ENCODE measurements at places on chromosomes 3 and 15.
A peak's percentile ranks its signal among the peaks of the same experiment; 100 is the strongest.

DNA sequence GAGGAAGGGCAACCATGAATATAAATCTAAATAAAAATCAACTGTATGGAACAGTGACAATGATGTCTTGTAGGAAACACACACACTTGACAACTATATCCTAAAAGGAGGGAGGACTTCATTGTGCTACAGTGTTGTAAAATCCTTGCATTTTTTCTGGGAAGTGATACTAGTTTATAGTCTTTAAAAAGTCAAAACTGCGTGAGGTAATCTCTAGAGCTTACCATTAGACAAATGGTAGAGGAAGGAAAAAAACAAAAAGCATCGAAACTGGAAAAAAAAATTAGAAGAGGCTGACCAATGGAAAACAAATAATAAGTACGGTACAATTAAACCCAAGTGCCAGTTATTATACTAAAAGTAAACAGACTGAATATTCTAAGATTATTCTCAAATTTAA, 38.7 kb downstream of the CHSY1 start:
- no peak for DNase-seq

DNA sequence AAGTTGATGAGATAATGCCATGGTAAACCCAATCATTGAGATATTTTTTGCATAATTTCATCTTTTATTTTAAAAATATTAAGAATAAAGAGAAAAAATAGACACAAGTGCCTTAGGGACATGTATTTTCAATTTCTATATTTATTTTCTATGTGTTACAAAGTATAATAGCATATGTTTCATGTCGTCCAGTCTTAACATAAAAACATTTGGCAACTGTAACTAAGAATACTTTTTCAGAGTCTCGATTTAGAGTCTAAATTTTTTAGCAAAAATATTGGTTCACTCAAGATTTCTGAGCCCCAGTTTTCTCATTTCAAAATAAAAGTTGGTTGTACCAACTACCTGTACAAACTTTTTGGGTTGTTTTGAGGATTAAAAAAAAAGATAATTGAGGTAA, 511.4 kb upstream of the ZNF385D start:
- DNase-seq, result no peak

DNA sequence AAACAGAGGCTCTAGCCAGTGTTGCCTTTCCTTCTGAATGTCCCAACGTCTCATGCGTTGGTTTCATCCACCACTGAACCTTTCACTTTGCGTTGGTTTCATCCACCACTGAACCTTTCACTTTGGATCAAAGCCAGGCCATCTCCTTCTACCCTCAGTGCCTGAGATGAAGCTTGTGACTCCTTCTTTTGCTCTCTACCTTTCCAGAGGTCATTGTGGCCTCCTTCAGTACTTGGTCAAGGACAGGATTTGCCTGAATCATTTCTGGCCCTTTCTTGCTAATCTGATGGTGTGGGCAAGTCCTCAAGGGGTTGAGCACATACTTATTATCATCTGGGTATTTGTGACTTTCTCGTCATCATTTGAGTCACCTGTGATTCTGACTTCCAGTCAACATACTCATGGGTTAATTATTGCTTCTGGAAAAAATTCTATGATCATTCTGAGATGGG, 50.0 kb downstream of the SELENOT start:
- DNase-seq, result no peak

- DNase-seq, result no peak
Measured at GRCh38 chr3:161096771-161097367, 8.3 kb downstream of the B3GALNT1 start.

DNA sequence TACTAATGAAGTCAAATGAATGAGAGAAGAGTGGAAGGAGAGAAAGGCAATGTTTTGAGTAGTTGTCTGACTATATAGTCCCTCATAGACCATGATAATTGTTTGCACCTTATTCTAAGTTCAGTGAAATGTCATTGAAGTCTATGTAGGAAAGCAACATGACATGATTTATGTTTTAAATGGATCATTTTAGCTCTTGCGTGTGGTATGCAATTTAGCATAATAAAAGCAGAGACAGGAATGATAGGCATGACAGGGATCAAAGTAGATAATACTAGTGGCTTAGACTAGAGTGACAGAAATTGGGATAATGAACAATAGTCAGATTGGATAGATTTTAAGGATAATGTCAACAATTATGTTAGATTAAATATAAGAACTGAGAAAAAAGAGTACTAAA, 132.5 kb downstream of the PYDC2 start:
- no peak for DNase-seq

DNA sequence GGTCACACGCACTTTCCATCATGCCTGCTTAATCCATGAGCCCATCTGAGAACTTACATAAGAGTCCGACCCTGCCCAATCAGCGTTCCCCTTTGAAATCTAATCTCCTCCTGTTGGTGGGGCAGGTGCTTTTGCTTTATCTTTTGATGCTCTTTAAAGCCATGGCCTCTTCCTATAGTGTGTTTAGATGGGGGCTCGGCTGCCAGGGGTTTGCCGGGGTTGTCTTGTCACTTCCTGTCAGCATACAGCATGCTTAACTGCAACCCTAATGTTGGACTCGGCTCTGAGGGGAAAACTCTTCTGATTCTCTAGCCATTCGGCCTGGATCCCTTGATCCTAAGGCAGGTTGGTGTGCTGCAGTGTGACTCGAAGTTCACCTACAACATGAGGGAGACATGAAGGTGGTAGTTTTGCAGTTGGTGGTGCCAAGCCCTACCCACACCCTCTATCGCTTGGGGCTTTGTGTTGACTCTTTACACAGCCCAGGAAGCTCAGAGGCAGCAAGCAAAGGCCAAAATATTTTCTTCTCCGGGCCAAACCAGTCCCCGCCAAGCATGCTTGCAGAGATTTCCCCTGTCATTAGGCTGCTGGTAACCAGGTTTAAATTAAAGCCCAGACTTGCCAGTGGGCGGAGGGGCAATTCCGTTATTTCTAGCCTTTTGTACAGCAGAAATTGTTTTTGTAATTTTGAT, 218.7 kb downstream of the FEZF2 start:
- DNase-seq, result no peak

DNA sequence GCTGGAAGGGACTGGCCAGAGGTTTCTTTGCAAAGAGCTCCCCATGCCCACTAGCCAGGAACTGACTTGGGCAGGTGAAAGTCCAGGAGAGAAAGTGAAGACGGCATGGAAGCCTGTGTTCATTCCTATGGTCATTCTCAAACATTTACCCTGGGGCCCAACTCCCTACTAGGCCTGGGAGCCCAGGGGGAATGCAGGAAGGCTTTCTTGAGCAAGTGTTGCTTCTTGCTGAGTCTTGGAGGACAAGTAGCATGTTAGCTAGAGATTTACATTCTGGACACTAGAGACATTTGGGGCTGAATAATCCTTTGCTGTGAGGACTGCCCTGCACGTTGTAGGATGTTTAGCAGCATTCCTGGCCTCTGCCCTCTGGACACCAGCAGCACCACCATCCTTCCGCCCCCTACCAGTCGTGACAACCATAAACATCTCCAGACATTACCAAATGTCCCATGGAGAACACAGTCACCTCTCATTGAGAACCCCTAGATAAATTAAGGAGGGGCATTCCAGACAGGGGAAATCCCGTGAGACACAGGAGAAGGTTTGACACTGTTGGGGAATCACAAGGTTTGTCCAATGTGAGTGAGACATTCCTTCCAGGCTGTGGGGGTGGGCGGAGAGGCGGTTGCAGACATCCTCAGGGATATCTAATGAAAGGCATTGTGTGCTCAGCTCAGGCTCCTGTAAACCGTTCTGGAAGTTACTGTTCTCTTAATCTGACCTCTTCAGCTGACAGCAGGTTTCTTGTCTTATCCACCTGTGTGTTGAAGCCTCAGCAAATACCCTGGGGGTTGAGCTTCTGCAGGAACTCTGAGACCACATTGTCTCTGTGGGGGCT, 236.2 kb downstream of the TLE3 start:
- no peak for DNase-seq

GRCh38 chr3:108093616-108094015, 2.8 kb upstream of the CD47 start:
- DNase-seq, result peak; percentile 13

DNA sequence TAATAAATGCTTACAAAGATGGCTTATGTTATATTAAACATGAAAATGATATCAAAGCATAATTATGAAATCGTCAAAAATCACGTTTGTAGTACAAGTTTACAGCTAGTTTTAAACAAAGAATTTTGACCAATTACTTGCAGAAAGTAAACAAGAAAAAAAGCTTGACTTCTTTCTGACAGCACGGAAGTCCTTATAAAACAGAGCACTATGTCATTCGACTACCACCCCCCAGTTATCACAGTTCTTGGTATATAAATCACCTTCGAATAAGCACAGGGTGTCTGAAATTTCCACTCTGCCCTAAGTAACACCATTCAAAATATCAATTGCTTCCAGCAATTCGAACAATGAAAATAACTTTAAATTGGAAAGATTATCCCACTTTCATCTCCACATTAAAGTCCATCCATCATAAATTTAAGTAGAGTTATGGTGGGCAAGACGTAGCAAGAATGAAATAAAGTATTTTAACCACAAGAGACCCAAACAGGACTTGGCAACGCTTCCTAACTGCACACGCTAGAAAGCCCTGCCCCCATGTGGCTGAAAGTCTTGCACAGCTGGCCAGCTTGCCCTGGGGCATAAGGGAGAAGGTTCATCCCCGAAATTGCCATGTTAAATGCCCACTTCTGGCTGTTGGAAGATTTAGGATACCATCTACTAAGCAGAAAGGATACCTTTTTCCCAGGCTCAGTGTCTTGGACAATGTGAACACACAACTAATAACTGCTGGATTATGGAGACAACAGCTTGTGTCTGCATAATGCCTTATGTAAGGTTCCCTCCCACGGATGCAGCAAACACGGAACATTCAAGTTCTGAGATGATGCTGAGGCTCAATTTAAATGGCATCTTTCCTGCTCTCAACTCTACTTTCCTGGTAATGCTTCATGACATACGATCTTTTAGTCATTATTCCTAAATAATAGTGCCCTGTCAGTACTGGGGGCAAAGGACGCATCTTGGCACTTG, 116.4 kb upstream of the TJP1 start:
- no peak for DNase-seq

- no peak for DNase-seq
Measured at GRCh38 chr3:130414457-130414856, 69.0 kb downstream of the COL6A5 start.

DNA sequence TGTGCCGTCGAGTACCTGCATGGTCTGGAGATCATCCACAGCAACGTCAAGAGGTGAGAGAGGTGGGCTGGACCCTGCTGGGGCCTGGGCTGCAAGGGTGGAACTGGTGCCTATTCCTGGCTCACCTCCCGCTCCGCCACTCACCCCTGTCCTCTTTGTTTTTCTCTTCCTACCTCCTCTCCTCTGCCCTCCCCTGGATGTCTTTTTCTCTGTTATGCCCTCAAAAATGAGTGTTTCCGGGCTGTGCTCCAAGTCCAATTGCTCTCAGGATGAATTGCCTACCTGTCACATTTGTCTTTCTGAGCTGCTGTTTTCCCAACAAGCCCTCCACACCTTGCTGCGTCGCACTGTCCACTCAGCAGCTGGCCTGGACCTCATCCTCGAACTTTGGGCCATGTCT, 28.5 kb upstream of the TATDN2 start:
- no peak for DNase-seq

- DNase-seq, result no peak
Measured at GRCh38 chr3:174938102-174938501, 79.0 kb downstream of the NAALADL2 start.

- no peak for DNase-seq
Measured at GRCh38 chr3:42425736-42426407, 15.5 kb upstream of the LYZL4 start.

DNA sequence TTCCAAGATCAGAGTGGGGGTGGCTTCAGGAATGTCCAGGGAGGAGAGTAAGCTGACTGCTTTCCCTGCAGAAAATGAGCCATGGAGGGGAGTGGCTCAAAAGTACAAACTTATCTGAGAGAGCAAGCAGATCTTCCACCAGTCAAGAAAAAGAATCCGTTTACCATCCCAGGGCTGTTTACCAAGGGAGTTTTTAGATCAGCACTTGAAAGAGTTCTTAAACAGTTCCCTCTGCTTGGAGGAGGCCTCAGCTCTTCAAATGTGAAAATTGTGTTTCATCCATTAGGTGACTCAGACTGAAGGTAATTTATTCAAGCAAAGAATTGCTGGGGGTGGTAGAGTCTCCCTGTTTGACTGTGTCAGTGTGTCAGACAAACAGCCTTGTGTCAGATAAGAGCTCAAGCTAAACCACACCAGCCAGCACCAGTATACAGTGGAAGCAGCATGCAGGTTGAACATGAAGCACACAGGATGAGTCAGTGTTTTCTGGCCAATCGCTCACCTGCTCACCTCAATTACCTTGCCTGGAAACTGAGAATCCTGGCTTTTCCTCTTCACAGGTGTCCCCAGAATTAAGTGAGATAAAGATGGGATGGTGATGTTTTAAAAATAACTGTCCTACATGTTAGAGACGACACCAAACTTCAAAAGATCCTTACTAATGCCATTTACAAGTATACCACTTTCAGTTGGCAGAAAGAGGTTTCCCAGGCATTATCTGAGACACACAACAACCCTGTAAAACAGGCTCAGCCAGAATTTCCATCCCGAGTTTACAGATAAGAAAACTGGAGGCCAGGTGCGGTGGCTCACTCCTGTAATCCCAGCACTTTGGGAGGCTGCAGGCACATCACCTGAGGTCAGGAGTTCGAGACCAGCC, 21.7 kb downstream of the SH3BP5 start:
- DNase-seq, result peak; percentile 18

- no peak for DNase-seq
Measured at GRCh38 chr15:35450492-35450891, 95.5 kb downstream of the DPH6 start.

GRCh38 chr15:25178835-25179672, 224.3 kb downstream of the SNRPN start:
- DNase-seq, result no peak

DNA sequence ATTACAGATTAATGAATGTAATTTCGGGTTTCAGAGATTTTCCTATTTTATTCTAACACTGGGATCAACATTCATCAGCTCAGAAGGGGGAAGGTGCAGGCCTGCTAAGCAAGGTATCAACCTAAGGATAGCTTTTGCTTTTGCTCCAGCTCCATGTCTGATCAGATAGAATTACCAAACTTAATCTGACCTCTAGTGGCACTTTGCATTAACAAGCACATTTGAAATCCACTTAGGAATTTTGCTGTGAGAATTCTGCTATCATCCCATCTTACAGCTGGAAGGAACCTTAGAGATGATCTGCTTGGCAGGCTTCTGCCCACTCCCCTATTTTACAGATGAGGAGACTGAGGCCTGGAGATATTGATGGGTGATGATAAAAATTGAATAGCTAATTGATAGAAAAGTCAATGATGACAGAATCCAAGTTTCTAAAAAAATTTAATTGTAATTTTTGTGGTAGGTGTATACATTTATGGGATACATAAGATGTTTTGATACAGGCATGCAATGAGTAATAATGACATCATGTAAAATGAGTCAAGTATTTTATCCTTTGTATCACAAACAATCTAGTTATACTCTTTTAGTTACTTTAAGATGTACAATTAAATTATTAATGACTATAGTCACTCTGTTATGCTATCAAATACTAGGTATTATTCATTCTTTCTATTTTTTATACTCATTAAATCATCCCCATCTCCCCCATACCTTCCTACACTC, 209.2 kb upstream of the ZPLD1 start:
- peak; percentile 44 for DNase-seq

GRCh38 chr15:49122541-49123062, 32.8 kb downstream of the COPS2 start:
- no peak for DNase-seq

- no peak for DNase-seq
Measured at GRCh38 chr3:193942516-193943055, 193.4 kb upstream of the HES1 start.

GRCh38 chr3:28751864-28752263, 403.2 kb upstream of the AZI2 start:
- no peak for DNase-seq
